ENCODE measurements at places on chromosomes 2 and 18.

GRCh38 chr18:64132871-64133270 lies 16.0 kb downstream of the LINC00305 start:
- DNase-seq: no peak

DNA sequence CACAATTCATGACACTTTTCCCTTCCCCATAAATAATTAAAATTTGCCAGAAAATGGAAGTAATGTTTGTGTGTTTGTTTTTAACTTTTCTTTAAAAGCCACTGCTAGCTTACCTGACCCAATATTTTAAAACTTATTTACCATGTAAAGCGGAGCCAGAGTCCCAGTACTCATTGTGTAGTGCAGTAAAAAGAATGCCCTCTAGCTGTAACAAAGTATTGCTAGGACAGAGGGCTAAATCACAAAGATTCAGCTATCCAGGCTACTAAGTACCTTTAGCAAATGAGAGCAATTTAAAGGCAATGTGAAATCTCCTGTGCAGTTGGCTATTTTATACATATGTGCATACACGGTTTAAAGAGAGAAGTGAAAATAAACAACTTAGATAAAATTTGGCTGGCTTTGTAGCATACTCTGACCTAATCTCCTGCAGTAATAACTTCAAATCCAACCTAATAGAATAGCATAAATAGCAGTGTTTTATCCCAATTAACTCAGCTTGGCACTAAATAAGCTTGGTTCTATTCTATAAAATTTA lies 997.4 kb upstream of the PIK3C3 start:
- no peak for DNase-seq

- DNase-seq: no peak
Measured at GRCh38 chr2:63023444-63023843, 27.2 kb upstream of the OTX1 start.

- DNase-seq: no peak
Measured at GRCh38 chr2:32262105-32262504, 2.6 kb downstream of the NLRC4 start.

DNA sequence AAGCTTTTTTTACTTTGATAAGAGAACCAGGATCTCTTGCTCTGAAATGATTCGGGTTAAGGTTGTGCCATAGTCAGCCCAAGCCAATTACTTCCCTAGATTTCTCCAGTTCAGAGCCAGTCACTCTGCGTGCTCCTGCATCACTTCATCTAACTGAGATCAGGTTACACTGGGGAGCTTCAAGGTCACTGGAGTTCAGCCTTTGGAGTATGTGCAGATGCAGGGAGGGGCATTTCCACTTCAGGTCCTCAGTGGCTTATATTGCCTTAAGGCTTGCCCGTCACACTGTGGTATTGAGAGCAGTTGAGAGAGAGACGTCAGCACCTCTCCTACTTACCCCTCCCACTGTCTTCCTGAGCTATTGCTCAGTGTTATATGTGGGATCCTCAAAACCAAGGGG lies 317.8 kb downstream of the EPHA4 start:
- no peak for DNase-seq

- DNase-seq: no peak
Measured at GRCh38 chr18:2108591-2108990, 462.7 kb downstream of the METTL4 start.

All from activated CD4-positive, alpha-beta T cell treated with anti-CD3 and anti-CD28 coated beads, Interleukin-2, amount 50 U/mL, for 4 hours (primary cell).